CD4-positive, alpha-beta T cell treated with Interleukin-4 for 1 hour (primary cell): ENCODE measurements at places on chromosomes 11 and 22.

GRCh38 chr11:30775233-30775522, 189.0 kb upstream of the MPPED2 start:
- no peak for DNase-seq

DNA sequence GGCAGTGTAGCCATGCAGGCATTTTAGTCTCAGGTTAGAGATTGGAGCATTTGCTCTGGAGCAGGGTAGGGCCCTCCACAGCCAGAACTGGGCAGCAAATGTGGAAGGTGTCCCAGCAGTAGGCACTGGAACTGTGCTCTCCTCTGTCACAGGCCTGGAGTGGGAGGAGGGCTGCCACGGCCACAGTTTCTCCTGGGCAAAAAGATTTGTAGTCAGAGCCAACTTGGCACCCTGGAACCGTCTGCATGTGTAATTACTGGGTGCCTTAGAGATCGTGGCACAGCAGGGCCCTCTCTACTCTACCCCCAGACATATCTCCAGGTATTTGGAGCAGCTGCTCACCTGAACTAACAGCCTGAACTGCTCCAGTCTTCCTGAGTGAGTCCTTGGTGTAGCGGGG, 93.7 kb downstream of the ZC3H12C start:
- no peak for DNase-seq

GRCh38 chr11:96105944-96106343, 182.0 kb upstream of the MTMR2 start:
- no peak for DNase-seq

DNA sequence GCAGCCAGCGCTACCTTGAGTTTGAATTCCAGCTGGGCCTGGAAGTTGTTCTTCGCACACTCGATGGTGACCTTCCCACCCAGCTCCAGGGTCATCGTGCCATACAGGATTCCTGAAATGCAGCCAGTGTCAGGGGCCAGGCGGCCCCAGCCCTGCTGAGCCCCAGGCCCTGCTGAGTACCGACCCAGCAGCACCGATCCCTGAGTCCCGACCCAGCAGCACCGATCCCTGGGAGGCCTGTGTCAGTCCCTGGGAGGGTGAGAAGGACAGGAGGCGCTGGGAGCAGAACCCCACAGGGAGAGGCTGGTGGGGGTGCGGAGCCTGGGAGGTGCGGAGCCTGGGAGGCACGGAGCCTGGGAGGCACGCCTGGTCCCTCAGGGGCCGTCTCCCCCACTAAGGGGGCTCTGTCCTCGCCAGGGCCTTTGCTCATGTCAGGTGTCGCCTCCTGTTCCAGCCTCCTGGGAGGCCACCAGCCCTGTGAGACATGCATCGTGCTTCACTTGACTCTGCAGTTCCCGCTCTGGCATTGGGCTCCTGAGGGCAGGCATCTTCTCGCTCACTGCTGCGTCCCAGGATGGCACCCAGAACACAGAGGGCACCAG, 37.1 kb upstream of the CARS1 start:
- DNase-seq: no peak

DNA sequence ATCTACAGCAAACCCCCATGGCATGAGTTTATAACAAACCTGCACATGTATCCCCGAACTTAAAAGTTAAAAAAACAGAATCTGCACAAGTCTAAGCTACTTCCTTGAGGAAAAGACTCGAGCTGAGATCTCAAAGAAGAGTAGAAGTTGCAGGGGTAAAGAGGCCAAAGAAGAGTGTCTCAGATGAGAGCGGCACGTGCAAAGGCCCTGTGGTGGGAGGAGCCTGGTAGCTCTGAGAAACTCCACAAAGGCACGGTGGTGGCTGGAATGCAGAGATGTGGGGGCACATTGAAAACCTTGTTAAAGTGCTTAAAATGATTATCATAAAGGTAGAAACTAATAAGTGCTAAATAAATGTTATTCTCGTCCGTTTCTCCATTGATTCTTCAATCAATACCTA, 103.2 kb upstream of the GRK3 start:
- no peak for DNase-seq
